ENCODE measurements at places on chromosomes 16 and 17.

DNA sequence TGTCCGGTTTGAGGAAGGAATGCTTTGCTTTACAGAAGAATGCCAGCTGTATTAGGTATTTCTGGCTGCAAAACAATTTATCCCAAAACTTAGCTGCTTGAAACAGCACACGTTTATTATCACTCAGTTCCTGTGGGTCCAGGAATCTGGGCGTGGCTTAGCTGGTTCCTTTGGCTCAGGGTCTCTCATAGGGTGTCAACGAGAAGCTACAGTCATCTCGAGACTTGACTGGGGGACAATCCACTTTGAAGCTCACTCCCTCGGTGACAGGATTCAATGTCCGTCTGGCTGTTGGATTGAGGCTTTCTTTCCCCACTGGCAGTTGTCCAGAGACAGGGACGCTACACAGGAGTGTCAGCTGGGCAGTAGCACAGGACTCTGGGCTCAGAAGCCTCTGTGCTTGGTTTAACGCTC is 9.6 kb upstream of the RHBDF2 start:
- DNase-seq: no peak

DNA sequence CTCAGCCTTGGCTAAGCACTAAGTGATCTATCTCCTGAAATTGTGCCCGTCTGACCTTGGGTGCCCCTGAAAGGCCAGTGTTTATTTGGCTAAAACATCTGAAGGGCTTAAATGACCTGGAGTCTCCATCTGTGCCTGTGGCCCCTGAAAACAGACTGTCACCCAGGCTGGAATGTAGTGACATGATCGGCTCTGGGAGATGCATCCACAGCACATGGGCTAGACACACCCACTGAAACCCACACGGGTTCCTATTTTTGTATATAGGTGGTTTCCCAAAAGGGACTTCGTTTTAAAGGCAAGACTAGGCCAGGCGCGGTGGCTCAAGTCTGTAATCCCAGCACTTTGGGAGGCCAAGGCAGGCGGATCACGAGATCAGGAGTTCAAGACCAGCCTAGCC is 13.5 kb downstream of the CEP295NL start:
- no peak for DNase-seq

GRCh38 chr16:63312346-63312745 is 1276.1 kb upstream of the CDH8 start:
- no peak for DNase-seq

- DNase-seq: peak; percentile 38
Observed at GRCh38 chr16:2715519-2715918, 4.5 kb downstream of the PRSS27 start.

GRCh38 chr17:77328823-77329740 is 188.3 kb downstream of the SEC14L1 start:
- DNase-seq: no peak

GRCh38 chr17:82489851-82490511 is 29.6 kb upstream of the FOXK2 start:
- DNase-seq: no peak

GRCh38 chr17:16363749-16364536 is 10.7 kb upstream of the CENPV start:
- DNase-seq: peak; percentile 72

DNA sequence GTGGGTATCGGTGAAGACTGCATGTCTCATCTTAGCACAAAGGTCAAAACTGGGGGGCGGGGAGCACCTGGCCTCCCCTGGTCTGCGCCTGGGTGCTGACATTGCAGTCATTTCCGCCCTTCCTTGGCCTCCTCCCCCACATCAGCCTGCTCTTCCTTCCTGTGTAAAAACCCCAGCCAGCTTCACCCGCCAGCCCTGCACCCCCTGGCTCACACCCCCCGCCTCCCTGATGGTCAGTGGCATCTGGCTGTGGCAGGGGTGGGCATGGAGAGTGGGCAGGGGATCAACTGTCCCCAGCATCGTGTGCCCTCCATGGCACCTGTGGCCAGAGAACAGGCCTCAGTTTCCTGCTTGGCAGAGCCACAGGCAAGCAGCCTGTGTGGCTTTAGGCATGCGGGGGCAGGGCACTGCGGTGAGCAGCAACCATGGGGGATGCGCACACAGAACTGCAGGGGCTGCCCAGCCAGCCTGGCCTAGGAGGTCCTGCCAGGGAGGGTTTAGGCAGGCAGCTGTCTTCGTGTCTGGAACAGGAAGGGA is 26.5 kb upstream of the LASP1NB start:
- DNase-seq: no peak

GRCh38 chr17:63279498-63280230 is 166.4 kb downstream of the CYB561 start:
- DNase-seq: peak; percentile 68

GRCh38 chr16:84891149-84891795 is 71.5 kb downstream of the CRISPLD2 start:
- DNase-seq: no peak

DNA sequence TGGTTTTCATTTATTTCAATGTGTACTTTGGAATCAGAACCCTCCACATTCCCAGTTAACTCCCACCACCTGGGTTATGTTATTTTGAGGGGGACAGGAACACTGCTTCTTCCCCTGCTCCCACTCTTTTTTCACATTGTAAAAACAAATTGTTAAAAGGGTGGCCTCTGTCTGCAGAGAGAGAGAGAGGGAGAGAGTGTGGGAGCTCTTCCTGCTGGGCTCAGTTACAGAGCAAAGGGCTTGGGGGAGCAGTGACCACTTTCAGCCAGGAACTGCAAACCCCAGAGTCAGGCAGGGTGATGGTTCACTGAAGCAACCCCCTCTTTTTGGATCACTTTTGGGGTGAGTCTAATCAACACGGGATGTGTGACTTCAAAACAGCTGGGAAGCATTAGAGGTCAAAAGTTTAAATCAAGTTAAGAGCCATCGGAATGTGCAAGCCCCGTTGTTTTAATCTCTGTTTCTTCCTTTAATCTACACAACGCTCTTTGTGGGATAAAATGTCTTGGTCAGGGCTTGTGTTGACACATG is 577.0 kb upstream of the CDH11 start:
- peak; percentile 25 for DNase-seq

GRCh38 chr16:64808474-64808873 is 313.4 kb downstream of the CDH11 start:
- no peak for DNase-seq

GRCh38 chr16:12815361-12815760 is 11.7 kb upstream of the CPPED1 start:
- no peak for DNase-seq

DNA sequence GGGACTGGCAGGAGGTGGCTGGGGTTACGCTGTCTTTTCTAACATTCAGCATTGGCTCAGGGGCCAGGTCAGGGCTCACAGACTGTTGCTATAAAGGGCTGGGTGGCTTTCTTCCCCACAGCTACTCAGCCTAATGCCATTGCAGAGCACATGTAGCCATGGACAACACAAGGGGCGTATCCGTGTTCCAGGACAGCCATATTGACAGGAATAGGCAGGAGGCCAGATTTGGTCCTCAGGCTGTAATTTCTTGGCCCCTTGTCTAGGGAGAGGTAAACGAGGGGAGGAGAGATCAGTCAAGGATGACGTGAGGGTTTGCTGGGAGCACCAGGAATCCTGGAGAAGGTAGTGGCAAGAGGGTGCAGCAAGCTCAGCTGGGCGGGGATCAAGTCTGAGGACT is 21.2 kb upstream of the MYO15B start:
- no peak for DNase-seq

- peak; percentile 36 for DNase-seq
Observed at GRCh38 chr17:5237541-5238016, 2.9 kb upstream of the SCIMP start.

Data from astrocyte of the spinal cord (primary cell).